ENCODE measurements at places on chromosomes 1 and 21.

GRCh38 chr1:72498371-72498770 lies 216.0 kb upstream of the NEGR1 start:
- no peak for DNase-seq

DNA sequence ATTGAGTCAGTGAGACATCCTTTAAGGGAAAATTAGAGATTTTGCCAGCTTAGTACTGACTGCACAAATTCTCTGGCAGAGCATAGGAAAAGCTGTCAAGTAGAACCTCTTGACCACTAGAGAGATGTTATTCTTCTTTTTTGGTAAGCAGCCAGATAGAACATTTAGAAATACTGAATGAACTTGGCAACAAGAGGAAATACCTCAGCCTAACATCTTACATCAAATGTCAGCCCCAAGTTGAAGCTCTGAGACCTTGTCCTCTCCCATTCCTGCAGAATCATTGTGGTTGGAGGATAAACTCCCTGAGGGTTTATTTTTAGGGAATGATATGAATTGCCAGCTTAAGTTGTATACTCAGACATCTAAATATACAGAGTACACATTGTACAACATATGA lies 53.5 kb downstream of the MIGA1 start:
- peak; percentile 7 for DNase-seq

- no peak for DNase-seq
Measured at GRCh38 chr1:98210064-98210463, 289.2 kb upstream of the DPYD start.

GRCh38 chr1:13836136-13836535 lies 136.1 kb downstream of the PRDM2 start:
- no peak for DNase-seq

Measured in COR-L47 (cell line).